ENCODE measurements at places on chromosomes 11 and 22.
A peak's percentile ranks its signal among the peaks of the same experiment; 100 is the strongest.

- DNase-seq = no peak
Measured at GRCh38 chr22:32469799-32470212, 4.8 kb upstream of the FBXO7 start.

- no peak for DNase-seq
Measured at GRCh38 chr11:131491503-131491902, 121.1 kb downstream of the NTM start.

GRCh38 chr22:18057568-18058209 is 20.1 kb upstream of the PEX26 start:
- no peak for DNase-seq

GRCh38 chr11:68889948-68890446 is 13.6 kb downstream of the MRPL21 start:
- no peak for DNase-seq

DNA sequence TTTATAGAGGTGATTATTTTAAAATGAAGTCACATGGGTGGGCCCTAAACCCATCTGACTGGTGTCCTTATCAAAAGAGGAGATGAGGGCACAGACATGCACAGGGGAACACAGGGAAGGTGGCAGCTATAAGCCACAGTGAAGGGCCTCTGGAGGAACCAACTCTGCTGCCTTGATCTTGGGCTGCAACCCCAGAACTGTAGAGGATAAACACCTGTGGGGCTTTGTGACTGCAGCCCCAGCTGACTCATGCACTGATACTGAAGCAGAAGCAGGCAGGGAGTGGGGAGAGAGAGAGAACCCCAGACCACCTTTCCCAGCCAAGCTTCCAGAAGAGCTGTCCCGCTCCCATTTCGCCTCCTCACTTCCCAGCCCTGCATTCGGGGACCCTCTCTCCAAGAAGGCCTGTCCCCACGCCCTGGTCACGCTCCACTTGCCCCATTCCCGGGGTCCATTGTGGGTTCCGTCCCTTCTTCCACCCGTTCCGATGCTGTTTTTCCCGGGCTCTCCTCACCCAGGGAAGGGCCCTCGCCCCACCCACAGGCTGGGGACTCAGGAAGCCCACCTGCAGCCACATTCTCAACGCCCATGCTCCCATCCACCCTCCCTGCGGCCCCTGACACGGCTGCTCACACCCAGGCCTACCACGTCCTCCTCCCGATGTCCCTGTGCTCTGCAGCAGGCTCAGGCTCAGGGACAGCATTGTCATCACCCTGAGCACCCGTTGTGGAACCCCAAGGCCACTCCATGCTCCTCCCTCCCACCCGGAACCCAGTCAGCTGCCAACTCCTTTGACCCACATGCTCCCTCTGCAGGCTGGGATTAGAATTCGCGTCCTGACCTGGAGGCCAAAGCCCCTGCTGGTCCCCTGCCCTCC is 90.8 kb upstream of the SHANK2 start:
- peak; percentile 39 for DNase-seq

DNA sequence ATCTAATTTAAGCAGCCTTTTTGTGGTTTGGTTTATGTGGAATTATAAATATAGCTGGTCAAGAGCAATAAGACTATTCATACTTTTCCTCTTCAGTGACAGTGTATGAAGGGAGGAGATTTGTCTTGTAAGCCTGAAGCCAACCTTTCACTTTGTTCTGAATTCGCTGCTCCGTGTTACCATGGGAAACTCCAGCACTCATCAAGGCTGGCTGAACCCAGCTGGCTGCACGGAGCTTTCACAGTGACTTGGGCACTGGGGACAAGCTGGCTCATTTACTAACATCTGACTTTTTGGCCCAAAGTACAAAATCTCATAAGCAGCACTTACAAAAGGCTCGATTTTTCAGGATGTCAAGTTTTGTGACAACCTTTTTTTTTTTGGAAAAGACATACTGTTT is 120.4 kb upstream of the GRIA4 start:
- no peak for DNase-seq

GRCh38 chr22:29580200-29580810 is 608 bp downstream of the NIPSNAP1 start:
- DNase-seq = peak; percentile 34

DNA sequence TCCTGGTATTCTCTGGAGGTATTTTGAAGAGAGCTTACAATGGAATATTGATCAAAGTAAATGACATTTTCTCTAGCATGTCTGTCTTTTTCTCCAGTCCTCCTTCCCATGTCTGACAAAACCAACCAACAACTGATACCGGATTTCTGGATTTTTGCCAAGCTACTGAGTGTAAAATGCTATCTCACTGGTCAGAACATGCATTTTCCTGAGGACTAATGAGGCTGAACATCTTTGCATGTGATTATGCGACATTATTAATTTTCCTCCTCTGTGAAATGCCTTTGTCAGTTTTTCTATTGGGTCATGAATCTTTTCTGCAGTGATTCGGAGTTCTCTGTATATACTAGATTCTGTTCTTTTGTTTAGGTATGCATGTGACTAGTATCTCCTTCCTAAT is 51.4 kb downstream of the CDON start:
- no peak for DNase-seq

GRCh38 chr11:121228851-121229250 is 63.7 kb upstream of the SC5D start:
- no peak for DNase-seq

DNA sequence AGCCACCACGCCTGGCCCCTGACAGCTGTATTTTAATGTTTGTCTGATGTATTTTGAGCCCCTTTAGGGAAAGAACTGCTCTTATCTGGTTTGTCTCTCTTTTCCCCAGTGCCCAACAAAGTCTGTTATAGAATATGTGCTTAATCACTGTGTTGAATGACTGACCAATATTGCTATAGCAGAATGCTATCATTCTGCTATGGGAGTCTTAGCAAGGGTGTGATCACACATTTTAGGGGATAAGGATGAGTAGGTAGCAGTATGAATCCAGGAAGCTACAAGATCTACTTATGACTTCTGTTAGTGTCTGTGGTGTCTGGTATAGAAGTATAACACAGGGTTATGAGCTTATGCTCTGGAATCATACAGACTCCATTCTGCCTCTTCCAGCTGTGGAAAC is 117.5 kb upstream of the RRM1 start:
- no peak for DNase-seq

DNA sequence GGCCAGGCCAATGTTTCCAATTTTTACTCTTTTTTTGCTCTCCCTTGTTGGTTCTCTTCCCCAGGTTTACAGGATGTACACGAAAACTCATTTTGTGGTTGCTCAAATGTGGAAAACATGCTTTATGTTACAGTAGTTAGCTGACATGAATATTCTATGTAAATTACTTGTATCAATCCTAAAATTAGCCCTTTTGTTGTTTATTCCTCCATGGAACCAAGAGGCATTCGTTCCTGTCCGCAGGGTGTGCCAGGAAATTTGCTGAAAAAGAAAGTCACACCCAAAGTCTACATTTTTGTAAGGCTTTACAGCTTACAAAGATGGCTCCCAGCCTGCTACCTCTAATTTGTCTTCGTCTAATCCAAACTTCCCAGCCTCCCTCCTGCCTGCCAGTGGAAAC is 652.3 kb downstream of the ETS1 start:
- no peak for DNase-seq

- no peak for DNase-seq
Measured at GRCh38 chr11:128022007-128022368, 565.4 kb downstream of the ETS1 start.

DNA sequence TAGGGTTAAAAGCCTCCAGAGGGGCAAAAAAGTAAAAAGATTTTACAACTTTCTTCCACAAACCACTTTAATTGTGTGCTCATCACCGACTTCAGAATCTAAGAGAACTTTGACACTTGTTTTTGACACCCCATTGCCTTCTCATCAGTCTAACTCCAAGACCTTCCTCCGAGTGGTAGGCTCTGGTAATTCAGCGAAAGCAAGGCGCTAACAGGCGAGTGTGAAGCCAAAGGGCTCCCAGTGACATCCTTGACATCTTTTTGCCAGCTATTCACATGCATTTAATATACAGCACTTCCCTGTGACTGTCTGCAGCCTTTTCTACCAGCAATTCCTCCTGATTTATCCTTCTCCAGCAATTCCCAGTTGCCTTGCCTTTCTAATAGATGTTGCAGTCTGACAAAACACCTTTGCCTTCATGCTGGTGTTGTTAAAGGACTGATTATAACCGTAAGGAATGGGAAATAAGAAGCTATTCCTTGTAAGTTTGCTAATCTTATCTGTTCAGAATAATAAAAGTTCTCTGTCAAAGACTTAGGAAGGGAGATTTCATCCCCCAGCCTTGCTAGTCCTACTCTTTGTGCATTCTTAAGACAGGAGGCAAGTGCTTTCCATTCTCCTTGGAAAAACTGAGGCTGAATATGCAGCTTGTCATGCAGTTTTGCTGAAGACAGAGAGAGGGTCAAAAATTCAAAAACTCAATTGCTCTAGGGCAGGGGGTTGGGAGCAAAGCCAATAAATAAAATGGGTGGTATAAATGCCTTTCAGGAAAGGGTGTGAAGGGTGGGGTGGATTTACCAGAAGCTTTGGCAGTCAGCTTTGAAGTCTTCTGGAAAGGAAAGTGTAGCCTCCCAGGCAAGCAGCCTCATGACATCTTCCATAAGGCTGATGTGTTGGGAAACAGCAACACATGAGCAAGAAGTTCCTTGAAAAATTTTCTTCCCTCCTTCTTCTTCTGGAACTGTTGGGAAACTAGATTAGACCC is 39.1 kb downstream of the SNX19 start:
- no peak for DNase-seq

- no peak for DNase-seq
Measured at GRCh38 chr11:119403021-119403420, 20.0 kb downstream of the THY1 start.

DNA sequence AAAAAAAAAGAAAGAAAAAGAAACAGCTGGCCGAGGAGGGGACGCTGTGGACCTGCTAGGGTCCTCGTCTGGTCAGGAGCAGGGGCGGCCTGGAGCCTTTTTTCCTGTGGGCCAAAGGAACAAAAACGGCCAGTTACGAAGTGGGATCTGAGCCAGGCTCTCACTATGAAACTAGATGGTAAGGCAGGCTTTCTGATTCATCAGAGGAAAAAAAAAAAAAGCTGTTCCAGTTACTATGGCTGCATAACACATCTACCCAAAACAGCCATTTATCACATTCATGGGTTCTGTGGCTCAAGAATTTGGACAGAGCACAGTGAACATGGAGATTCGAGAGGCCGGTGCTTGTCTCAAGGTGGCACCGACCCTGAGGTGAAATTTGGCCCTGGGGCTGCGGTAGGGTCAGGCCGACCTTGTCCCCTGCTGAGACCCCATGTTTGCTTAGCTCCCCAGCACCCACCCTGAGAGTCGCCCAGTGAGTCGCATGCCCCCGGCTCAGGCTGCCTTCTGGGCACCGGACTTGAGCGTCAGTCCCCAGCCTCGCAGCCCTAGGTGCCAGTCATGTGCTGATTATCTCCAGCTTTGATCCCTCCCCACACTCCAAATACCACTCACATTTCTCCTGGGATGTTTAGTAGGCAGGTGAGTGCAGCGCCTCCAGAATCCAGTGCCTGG is 34.2 kb downstream of the MRGPRD start:
- DNase-seq = no peak

DNA sequence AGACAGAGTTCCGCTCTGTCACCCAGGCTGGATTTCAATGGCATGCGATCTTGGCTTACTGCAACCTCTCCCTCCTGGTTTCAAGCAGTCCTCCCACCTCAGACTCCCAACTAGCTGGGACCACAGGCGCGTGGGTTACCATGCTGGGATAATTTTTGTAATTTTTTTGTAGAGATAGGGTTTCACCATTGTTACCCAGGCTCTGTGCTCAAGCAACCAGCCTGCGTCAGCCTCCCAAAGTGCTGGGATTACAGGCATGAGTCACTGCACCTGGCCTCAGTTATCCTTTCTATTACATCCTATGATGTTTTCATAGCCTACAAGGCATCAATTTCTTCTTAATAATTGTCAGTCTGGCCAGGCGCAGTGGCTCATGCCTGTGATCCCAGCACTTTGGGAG is 36.5 kb downstream of the LRRC74B start:
- DNase-seq = no peak

GRCh38 chr11:112874980-112875379 is 86.2 kb upstream of the NCAM1 start:
- DNase-seq = no peak

DNA sequence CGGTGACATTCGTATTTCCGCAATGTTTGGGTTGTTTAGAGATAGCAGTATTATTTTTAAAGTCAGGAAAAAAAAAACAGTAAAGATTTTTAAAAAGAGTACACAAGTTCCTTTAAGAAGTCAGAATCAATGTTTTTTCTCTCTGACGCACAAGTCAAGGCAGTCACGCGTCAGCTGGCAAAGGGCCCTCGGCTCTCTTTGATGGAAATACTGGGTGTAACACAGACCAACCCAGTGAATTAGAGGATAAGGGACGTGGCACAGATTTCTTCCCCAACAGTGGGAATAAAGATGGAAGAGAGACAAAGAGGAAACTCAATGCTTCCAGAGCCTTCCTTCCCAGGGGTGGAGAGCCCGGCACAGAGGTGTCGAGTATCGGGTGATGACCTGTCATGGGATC is 13.4 kb downstream of the ASCC2 start:
- DNase-seq = no peak

GRCh38 chr22:44389181-44389580 is 76.4 kb upstream of the SHISAL1 start:
- DNase-seq = no peak

- DNase-seq = no peak
Measured at GRCh38 chr11:68460741-68461574, at the start of gene PPP6R3. Gene PPP6R3 (plus strand): TSS chr11:68460752. CDS start chr11:68537665, 76,913 bp downstream.

GRCh38 chr22:30408388-30409102 is 11.7 kb downstream of the SEC14L2 start:
- DNase-seq = no peak

GRCh38 chr11:58905011-58905720 is 34.1 kb upstream of the GLYATL1 start:
- DNase-seq = no peak

DNA sequence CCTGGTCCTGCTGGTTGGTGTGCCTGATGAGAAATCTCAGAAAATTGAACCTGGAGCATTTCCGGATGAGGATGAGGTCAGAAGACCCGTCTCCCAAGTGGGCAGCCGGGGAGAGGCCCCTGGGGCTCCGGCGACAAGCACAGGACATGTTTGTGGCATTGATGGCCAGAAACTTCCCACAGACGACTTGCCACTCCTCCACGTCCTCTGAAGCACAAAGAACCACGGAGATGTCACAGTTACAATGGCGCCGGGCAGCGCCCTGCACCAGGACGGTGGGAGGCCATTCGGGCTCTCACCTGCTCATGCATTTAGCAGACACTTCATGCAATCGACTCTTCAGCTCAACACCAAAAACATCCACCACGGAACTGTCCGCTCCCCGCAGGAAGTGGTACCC is 46.5 kb downstream of the CERK start:
- DNase-seq = no peak

GRCh38 chr11:57781529-57781943 is 19.9 kb downstream of the CTNND1 start:
- DNase-seq = no peak

- no peak for DNase-seq
Measured at GRCh38 chr11:69615545-69616278, 25.2 kb upstream of the CCND1 start.
